ENCODE measurements at places on chromosomes 11 and 22. TPM values are rescaled to one million over a fixed set of nuclear protein-coding genes. Genes with fewer than 3 reads are reported as not detected.
A peak's percentile ranks its signal among the peaks of the same experiment; 100 is the strongest.

Gene SMTNL1
- not detected for total RNA-seq

Gene OR52E8
- total RNA-seq = not detected

Gene SERHL2
- total RNA-seq = 1.0 TPM

Gene FOLR2
- not detected for total RNA-seq

Gene LARGE1
- 195 TPM for total RNA-seq

Gene TYMP
- 1.6 TPM for total RNA-seq

Gene SAA2
- total RNA-seq = not detected

Gene CRYBB3
- total RNA-seq = 1.0 TPM

GRCh38 chr11:111447931-111448330, 64.3 kb downstream of the BTG4 start:
- no peak for DNase-seq

GRCh38 chr11:74006743-74007304, 2.1 kb downstream of the UCP3 start:
- DNase-seq = no peak

DNA sequence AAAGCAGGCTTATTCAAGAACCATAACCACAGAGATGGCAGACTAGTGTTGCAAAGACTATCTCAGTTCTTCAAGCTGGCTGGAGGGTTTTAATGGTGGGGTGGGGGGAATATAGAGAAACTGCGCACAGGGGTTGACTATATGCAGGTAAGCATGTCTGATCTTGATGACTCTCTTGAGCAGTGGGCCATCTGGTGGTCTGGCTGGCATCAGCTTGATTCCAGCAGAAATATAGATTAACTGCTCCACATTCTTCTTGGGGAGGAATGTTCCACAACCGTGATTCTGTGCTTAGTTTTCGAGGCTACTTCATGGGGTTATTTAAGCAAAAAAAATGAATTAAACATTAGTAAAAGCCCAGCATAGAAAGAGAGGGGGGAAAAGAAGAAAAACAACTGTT, 158.8 kb upstream of the PGR start:
- no peak for DNase-seq

- DNase-seq = no peak
Observed at GRCh38 chr11:47233051-47233450, 15.6 kb downstream of the ACP2 start.

GRCh38 chr11:72969894-72970335, 155.7 kb downstream of the ATG16L2 start:
- DNase-seq = no peak

GRCh38 chr22:24497841-24498258, 2.7 kb downstream of the UPB1 start:
- DNase-seq = no peak

DNA sequence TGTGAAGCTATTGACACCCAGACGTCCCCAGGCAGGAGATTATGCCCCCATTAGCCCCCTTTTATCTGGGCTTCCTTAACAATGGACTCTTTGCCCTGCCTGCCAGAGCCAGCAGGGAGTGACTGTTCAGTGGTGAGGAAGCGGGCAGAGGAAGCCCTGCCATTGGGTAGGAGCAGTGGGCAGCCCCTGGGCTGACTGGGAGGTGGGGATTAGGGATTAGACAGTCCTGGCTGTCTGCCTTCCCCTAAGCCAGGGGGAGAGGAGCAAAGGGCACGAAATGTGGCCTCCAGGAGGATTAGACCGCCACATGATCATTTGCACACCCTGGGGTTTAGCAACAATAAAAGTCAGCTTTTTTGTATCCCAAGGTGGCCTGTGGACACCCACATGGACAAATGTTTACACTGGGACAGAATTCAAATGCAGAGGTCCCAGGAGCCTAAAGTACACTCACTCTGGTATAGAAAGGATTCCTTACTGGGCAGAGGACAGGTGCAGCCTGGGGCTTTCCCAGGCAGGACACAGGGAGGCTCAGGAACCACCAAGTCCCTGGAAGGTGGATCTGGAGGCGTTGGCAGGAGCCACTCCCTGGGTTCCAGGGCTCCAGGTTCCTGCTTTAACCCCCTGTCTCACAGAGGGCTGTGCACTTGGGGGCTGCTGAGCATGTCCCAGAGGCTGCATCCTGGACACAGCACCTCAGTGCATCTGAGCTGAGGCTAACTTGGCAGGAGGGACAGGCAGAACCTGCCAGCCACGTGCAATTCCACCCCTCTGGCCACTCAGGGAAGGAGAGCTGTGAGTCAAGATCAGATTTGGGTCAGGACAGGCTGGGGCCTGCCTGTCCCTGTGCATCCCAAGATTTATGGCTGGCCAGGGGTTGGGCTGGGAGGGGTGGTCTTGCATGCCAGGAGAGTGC, 2.1 kb downstream of the PNPLA3 start:
- no peak for DNase-seq

- DNase-seq = no peak
Observed at GRCh38 chr11:69773626-69774353, 1.4 kb downstream of the FGF4 start.

- DNase-seq = no peak
Observed at GRCh38 chr11:118572981-118573550, 857 bp downstream of the ARCN1 start.

DNA sequence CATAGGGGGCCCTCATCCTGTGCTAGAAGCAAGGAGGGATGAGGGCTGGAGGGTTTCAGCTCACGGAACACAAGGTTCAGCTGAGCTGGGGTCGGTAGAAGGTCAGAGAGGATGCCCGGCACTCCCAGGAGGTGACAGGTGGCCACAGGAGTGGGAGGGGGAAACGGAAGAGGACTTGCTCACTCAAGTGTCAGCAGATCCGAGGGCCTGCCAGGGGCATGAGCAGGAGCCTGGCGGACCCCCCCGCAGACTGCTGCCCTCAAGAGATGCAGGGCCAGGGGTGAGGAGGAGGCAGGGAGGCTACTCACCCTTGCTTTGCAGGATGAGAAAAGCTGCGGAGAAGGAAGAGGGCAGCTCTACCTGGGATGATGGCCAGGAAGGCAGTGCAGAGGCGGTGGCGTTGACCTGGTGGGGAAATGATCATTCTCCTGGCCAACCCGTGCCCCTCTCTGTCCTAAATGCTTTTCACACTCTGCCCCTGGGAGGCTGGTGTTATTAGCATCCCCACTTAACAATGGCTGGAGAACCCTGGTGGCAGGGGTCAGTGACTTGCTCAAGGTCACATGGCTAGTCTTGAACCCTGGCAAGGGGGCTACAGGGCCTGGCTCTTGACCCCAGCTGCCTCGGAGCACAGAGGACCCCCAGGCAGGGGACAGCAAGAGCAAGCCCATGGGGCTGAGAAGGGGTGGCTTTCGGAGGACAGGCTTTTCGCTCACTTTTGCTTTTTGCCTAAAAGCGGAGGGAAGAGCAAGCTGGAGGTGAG, 30.1 kb upstream of the CSNK1E start:
- DNase-seq = no peak

DNA sequence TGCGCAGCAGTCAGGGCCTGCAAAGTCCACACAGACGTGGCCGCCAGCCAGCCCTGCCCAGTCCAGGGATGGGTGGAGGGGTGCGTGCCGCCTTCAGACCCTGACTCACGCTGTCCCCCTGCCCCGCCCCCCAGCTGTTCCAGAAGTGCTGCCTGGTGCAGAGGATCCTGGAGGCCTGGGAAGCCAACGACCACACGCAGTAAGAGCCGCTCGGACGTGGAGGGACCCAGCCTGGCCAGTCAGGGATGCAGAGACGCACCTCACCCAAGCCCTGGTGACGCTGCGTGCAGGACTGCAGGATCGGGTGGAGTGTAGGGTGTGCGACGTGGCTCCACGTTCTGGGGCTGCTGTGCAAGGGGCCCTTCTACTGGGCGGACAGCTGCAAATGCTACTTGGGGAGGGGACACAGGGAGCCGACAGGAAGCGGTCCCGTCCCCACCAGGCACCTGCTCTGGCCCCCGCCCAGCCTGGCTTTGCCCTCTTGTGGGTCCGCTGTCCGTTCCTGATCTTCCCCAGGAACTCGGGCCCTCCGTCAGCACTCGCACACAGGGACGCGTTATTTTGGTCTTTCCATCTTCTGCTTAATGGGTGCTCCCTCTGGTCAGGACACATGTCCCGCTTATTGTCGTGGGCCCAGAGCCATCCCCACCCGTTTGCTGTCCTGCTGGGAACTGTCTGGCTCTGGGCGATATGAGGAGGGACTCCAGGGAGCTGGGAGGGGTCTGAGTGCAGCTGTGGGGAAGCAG, 42.5 kb downstream of the SBF1 start:
- no peak for DNase-seq

DNA sequence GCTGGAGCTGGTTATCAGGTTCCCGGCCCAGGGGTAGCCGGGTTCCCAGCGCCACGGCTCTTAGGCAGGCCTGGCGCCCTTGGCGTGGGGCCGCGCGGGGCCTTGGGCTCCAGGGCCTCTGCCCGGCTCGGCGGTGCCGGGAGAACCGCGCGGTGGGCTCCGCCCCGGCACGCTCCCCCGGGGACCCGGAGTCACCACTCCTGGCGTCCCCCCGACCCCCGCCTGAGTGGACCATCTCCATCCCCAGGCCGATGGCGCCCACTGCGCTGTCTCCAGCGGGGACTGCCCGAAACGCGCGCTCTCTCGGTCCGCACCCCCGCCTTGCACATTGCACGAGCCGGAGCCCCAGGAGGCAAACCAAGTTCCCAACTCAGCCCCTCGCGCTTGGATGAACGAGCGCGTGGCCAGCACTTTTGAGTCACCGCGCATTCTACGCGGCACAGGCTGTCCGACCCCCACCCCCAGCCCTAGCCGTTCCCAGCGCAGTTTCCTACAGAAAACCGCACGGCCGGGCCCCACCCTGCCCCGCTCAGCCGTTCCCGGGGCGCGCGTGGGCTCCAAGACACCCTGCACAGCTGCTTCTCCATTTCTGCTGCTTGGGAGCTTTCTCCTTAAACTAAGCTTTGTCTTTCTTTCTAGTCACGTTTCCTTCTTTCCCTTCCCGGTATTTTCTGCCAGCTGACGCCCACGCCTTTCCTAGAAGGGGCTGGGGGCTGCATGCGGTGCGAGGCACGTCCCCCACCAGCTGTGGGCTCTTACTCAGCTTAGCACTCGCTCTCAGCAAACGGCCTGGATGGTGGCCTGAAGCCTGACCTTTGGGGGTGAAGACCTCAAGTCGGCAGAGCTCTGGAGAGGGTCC, 650 bp upstream of the CHID1 start:
- peak; percentile 44 for DNase-seq

- DNase-seq = peak; percentile 24
Observed at GRCh38 chr11:13955971-13956421, 6.5 kb upstream of the SPON1 start.

DNA sequence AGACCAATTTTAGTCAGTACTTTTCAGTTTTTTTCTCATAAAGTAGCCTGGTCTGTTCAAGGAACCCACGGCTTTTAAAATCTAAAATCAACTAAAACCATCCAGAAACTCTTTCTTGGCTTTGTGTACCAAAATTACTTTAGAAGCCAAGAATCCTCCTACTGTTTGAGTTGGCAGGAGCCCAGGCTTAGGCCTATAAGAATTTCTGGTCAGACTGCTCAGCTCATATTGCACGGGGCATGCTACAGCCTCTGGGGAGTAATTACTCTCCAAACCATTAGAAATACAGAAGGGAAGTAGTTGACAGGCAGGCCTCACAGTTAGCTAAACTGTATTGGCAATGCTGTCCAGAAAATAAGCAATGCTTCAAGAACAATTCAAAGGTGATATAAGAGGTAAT, 1862.9 kb upstream of the RAG2 start:
- no peak for DNase-seq

- no peak for DNase-seq
Observed at GRCh38 chr11:131370090-131370751, at the start of gene NTM. Gene NTM (plus strand): TSS chr11:131370615.

- DNase-seq = no peak
Observed at GRCh38 chr11:116697011-116697410, 75.8 kb downstream of the BUD13 start.

GRCh38 chr11:42315267-42315666, 855.8 kb upstream of the LRRC4C start:
- DNase-seq = no peak

- DNase-seq = no peak
Observed at GRCh38 chr22:19879992-19880785, 25.5 kb upstream of the GNB1L start.

DNA sequence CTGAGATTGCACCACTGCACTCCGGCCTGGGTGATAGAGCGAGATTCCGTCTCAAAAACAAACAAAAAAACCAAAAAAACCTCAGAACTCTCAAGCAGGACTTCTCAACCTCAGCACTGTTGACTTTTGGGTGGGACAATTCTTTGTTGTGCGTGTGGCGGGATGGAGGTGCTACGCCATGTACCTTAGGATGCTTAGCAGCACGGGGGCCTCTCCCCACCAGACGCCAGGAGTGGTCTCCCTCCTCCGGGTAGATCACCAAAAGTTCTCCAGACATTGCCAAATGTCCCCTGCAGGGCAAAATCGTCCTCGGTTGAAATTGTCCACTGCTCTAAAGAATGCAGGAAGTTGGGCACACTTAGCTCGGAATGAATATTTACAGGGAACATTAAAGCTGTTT, 26.9 kb upstream of the ATXN10 start:
- no peak for DNase-seq

DNA sequence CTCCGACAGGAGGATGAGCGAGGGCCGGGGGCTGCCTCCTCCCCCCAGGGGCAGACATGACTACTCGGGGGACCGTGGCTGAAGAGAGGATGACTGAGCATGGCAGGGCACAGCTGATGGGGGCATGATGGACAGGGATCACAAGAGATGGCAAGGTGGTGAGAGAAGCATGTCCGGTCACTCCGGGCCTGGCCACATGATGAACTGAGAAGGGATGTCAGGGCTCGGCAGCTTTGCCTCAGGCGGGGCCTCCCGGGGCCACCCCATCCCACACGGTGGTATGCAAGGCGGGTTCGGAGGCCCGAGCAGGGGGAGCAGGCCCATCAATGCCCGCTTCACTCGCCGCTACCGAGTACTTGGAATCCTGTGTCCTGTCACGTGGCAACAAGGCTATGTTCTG, 36.6 kb upstream of the UBASH3B start:
- no peak for DNase-seq

DNA sequence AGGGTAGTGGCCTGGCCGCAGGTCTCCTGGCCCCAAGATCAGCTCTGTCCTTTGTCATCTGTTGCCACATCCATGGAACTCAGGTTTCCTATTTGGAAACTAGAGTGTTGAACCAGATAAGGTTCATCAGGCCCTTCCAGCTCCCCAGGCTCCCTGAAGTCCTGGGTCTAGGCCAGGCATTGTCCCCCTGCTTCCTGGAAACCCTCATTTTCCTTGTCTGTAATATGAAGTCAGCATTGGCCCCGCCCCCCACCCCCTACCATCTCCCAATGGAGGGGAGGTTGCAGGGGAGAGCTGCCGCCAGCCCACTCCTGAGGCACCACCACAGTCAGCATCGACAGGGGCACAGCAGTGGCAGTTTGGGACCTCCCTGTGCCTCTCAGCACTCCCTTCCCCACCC, 9.0 kb upstream of the MS4A10 start:
- no peak for DNase-seq

- DNase-seq = no peak
Observed at GRCh38 chr11:19915808-19916207, 203.2 kb downstream of the NAV2 start.

GRCh38 chr11:7300281-7300680, 48.6 kb downstream of the SYT9 start:
- DNase-seq = no peak

DNA sequence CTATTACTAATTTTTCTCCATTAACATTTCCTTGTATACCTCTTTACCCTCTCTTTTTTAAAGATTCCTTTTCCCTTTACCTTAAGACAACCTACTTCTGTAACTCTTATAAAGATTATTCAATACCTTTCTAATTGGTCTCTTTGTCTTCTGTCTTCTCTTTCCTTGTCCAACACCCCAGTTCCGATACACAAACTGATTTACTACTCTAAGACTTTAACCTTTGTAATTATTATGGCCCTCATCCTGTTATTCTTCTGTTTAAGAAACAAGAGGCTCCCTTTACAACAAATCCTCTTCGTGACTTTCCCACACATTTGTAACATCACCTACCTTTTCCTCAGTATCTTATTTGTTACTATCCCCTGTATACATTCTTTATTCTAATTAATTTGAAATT, 81.8 kb downstream of the TTC17 start:
- no peak for DNase-seq

Data from progenitor cell of endocrine pancreas (in vitro differentiated cells).